ENCODE measurements at places on chromosomes 2 and 18.

- no peak for DNase-seq
Observed at GRCh38 chr18:27956001-27956640, 220.8 kb downstream of the CDH2 start.

DNA sequence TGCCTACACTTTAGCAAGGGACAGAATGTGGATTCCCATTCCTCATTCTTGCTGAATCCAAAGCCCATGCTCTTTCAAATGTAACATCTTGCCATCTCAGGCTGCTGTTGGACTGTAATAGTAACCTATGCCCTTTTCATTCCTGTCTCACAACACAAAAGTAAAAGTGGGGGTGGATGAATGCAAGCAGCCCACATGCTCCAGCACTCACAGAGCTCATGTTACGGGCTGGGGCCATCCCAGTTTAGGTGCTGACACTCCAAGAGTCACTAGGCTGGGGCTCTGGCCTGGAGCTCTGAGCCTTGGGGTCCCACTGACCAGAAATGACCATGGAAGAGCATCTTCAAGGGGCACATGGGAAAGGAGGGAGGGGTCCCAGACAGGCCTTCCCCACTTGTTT lies 47.6 kb downstream of the CCBE1 start:
- no peak for DNase-seq

GRCh38 chr2:240530181-240530580 lies 27.6 kb downstream of the ANKMY1 start:
- no peak for DNase-seq

GRCh38 chr18:77051581-77052296 lies 80.8 kb downstream of the MBP start:
- DNase-seq = no peak

- no peak for DNase-seq
Observed at GRCh38 chr2:50602636-50603327, 429.1 kb downstream of the NRXN1 start.
